H1 (cell line): ENCODE measurements at places on chromosomes 11 and 22.

DNA sequence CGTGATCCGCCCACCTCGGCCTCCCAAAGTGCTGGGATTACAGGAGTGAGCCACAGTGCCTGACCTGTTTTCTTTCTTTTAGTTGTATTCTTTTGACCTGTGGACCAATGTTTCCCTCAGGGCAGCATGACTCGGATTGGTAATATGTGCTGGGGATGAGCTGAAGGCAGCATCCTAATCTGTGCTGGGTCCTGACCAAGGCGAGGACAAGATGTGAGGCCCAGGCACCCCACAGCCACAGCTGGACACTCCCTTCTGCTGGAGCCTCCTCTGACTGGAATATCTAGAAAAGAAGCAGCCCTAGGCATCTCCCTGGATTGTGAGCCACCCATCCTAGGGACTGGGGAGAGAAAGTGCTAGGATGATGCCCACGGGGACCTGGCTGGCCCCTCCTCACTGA, 105.4 kb downstream of the PDE2A start:
- no peak for DNase-seq

DNA sequence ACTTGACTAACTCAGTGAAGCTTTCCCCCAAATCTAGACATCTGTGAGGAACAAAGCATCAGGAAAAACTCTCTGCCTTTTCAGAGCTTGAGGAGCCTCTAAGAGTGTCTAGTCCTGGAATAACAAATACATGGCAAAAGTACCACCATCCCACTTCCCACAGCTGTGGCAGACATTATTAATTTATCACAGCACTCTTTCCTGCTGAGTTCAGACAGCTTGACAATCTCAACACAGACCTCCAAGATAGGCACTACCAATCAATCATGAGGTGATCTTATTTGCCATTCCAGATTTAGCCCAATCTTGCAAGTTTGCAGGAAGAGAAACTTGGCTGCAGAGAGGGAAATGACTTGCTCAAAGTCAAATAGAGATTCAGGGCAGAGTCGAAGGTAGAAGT, 202.8 kb downstream of the MN1 start:
- DNase-seq = no peak

DNA sequence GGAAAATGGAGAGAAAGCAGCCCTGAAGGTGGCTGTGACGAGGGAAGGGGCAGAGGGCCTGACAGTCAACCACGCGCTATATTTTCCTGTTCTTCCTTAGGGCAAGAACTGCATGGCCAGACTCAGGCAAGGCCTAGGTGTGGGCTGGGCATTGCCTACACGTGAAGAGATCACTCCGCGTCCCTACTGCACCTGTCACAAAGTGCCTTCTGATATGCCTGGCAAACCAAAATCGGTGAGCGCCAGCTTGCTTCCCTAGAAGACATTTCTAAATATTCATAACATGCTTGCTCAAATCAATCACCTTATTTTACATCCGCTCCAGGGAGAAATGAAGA, 6.3 kb downstream of the TMEM121B start:
- DNase-seq = no peak

GRCh38 chr11:11349870-11350337, 3.1 kb downstream of the CSNK2A3 start:
- DNase-seq = no peak

GRCh38 chr11:72305891-72306585, 62.1 kb upstream of the PHOX2A start:
- no peak for DNase-seq

GRCh38 chr11:67680696-67681470, 6.5 kb upstream of the ALDH3B2 start:
- peak; percentile 43 for DNase-seq

GRCh38 chr11:69820441-69820840, 1.2 kb upstream of the FGF3 start:
- no peak for DNase-seq

DNA sequence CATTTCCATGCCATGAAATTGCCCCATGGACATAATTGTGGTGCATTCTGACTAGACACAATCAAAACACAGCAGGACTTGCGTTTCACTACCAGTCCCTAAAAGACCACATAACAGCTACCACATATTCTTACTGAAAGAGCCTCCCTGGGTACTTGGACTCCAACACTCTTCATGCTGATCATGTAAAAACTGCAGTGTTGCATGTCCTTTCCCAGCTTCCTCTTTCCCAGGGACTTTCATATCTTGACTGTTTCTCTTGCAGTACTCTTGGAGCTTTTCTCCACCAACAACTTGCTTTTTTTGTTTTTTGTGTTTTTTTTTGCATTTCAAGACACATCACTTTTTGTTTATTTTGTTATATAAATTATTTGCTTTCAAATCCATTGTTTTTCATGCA, 22.9 kb downstream of the MS4A6E start:
- no peak for DNase-seq

DNA sequence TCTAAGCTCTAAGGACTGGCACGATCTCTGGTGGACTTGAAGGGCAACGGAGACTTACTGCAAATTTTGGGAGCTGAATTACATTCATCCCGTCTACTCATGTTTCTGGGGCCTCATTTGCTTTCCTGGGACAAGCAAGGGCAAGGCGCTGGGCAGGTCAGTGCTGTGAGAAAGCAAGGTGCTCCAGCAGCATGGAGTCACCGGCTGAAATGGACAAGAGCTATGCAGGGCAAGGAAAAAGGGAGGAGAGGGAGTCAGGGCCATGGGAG, 25.6 kb downstream of the FLI1 start:
- DNase-seq = no peak
